ENCODE measurements at places on chromosomes 2 and 18.

DNA sequence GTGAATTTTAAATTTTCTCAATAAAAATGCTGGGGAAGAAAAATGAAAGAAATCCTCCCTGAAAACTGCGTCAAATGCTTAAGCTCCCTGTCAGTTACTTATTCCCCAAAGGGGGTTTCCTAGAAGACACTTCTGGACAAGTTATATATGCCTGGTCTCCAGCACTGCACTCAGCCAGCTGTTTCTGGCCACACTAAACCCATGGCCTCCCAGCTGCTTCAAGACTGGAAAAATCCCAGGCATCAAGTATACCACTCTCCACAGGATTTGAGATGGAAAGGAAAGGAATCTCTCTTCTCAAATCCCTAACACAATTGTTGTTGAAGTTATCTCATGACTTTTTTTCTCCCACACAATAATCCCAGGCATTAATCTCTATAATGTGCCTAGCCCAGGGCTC, 245.7 kb downstream of the NBAS start:
- no peak for DNase-seq

DNA sequence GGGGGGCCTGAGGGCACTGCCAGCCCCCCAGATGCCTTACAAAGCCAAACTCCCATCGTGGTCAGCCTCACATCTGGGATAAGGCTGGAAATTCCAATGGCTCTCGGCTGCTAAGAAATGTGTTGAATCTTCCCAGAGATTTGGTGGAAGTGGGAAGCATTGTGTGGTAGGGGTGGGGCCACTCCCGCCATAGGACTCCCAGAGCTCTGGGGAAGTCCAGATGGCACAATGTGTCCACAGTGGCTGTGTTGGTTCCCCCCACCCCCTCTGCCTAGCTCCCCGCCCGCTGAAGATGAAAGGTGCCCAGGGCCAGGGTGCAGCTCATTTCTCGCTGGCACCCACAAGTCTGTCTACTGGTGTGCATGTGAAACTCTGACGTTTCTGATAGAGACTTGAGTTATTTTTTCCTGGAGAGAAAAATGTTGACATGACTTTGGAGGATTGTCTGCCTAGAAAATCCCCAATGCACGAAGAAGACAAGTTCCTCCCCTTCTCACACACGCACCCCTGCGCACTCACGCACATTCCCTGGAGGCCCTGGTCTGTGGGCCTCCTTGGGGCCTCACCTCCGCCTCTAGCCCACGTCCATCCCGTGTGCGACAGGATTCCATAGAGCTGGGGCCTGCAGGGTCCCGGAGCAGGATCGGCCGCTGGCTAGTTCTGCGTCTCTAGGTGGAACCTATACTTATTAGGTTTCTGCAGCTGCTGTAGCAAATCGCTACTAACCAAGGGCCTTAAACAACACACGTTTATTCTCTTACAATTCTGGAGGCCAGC, 199.1 kb downstream of the ZFP36L2 start:
- no peak for DNase-seq

DNA sequence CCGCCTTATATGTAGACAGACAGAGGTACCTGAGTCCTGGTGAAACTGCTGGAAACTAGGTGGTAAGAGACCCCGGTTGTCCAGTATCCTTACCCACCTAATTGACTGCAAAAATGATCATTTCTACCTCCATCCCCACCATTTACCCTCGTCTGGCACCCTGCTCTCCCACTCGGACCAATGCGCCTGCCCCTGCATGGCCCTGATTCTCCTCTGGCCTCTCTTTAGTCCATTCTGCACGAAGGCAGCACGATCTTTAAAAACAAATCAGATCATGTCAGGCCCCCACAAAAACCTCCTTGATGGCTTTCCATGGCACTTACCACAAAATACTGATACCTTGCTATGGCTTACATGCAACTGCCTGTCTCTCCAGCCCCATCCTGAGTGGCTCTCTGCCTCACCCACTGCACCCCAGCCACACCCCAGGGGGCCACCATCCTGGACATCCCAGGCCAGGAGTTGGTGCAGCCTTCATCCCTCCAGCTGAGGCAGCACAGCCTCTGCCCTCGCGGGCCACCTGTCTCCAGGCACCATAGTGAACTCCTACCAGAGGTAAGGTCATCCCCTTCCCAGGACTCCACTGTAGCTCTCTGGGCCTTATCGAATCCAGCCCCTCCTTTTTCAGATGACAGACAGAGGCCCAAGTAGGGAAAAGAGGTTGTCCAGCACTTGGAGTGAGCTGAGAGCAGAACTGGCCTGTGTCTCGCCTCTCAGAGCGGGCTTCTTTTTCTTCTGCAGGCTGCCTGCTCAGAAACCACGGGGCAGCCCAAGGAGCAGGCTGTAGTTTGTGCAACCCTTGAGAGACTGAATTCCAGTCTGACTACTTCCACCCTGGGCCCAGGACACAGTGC, 12.3 kb upstream of the CIB4 start:
- DNase-seq, result no peak

GRCh38 chr2:486371-486770, 190.8 kb downstream of the TMEM18 start:
- DNase-seq, result no peak

DNA sequence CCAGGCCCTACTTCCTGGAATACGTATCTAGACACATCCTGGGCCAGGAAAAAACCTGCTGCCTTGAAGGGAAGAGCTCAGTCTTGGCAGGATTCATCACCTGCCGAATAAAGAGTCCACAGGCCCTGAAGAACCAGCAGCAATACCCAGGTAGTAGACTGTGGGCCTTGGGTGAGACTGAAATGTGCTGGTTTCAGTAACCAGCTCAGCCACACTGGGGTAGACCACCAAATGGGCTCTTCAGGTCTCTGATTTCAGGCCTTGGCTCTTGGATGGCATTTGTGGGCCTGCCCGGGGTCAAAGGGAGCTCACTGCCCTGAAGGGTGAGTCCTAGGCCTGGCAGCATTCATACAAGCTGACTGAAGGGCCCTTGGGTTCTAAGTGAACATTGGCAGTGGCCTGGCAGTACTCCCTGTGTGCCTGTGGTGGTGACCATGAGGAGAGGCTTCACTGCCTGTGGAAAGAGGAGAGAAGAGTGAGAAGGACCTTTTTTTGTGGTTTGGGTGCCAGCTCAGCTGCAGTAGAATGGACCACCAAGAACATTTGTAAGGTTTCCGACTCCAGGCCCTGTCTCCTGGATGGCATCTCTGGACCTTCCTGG, 175.1 kb downstream of the ANKRD30B start:
- no peak for DNase-seq

- DNase-seq, result peak; percentile 56
Measured at GRCh38 chr2:105329561-105330495, at the start of gene TGFBRAP1. TGFBRAP1 (minus strand) TSS chr2:105329735; CDS start chr2:105308301, 21,434 bp downstream.

DNA sequence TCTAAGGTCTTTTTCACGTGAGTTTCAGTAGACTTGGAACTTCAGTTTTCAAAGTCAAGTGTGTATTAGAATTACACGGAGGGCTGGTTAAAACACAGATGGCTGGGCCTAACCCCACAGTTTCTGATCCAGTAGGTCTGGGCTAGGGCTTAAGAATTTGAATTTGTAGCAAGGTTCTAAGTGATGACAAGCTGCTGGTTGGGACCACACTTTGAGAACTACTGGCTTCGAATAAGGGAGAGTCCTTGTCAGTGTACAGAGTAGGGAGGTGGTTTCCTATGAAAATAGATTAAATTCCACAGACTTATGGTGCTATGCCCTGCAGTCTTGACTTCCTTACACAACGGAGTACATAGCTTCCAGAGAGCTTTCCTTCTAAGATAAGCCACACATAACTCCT, 4.5 kb downstream of the RHOB start:
- peak; percentile 57 for DNase-seq

DNA sequence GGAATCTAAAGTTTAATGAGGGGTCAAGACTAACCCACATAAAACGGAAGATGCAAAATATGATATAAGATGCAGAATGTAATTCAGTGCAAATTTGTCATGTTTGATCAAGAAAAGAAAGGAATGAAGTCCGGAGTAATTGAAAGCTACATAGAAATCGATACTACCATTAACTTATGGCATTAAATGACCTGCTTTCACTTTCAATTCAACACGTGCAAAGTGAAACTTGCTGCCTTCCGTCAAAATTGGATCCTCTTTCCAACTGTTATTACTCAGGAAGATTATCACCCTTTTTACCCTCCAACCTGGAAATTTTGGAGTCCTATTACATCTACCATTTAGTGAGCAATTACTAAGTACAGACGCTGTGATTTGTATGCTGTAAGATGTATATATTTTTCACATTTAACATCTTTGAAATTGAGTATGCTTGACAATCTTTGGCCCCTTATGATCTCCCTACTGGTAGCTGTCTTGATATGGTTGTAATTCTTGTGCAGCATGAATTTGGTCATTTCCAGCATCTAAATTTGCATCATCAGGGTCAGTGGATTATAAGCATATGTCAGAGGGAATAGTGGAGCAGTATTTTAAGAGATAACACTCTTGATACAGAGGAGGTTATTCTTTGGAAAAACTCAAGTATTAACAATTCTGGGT, 18.6 kb downstream of the UNC80 start:
- no peak for DNase-seq

DNA sequence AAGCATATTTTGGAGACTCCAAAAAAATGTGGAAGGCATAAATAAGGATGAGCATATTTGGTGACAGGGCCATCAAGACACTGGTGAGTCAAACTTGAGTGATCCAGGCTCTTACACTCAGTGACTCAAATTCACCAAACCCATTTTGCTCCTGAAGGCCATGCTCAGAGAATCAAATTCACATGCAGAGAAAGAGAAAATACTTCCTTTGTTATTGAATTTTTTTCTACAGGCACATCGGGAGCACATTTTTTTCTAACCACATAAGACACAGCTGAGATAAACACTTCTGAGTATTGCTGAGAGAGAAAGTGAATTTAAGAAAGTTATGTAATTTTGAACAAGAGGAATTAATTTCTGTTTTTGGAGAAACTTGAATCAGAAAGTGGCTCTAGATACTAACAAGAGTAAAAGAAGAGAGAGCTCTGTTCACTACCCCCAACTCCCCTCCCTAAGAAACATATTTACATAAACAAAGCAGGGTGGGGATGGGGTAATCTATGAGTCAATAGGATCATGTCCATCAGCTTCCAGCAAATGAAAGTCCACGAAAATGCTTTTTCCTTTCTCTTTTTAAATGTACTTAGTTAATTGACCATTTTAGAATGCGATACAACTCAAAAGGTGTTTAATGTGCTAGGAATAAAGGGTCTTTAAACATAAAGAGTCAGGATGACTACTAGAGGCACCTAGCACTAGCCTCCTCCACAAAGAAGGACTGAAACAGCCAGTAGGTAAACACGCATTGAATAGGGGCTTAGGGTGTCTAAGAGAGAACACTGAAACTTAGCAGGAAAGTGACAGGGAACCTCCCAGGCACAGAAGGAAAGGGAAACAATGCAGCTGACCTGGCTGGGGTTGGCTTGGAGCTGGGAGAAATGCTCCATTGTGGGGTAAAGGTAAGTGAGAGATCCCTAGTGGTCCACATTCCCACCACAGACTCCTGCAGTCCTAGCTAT, 152.3 kb downstream of the KCNE4 start:
- DNase-seq, result peak; percentile 32

DNA sequence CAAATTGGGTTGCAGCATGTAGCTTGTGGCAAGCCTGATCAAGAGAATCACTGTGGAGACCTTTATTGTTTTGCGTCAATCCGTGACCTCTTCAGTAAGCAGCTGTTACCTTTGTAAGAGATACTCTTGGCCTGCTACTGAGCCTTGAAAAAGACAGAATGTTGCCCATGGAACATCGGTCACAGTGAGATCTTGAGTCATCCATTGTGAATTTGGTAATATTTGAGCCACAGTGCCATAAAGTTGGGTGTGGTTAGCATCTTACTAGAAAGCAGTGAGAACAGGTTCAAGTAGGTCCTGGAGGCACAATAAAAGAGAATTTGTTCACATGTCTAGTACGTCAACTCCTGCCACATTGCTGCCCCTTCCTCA, 12.7 kb upstream of the EFR3B start:
- DNase-seq, result no peak

- peak; percentile 70 for DNase-seq
Measured at GRCh38 chr2:137255990-137256389, 490.6 kb downstream of the THSD7B start.

GRCh38 chr2:10722252-10722825, 909 bp downstream of the ATP6V1C2 start:
- DNase-seq, result no peak

GRCh38 chr2:75403991-75404428, 156.7 kb downstream of the EVA1A start:
- DNase-seq, result peak; percentile 41

GRCh38 chr2:205010196-205010595, 464.9 kb downstream of the PARD3B start:
- no peak for DNase-seq

DNA sequence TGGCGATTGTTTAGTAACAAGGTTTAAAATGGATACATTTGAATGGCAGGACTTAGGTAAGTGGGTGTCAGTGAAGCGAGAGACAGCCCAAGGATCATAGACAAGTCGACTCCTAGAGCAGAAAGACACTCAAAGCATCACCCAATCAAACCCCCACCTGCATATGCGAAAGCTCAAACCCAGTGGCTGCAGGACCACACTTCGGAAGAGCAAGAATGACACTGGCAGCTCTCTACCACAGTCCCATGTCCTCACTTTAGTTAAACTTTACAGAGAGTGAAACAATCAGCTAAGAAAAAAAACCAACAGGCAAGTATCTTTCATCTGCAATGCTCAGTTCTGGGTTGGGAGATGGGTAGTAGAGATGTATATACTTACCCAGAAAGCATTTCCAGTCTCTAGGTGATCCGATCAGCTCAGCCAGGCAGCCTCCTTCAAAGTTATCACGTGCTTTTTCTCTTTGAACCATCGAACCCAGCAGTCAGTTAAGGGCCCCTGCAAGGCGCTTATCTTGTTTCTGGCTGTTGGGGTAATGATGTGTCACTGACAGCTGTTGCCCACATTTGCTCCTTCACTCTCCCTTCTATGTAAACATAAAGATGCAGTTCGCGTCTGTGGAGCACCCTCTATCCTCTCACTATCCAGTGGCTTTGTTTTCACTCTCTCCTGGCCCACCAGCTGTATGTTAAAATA, 357.5 kb upstream of the ID2 start:
- no peak for DNase-seq

Measured in fibroblast of lung (primary cell).